Right renal pelvis (tissue), 4 donors: ENCODE measurements at places on chromosomes 12 and 14.

- DNase-seq = no peak
Measured at GRCh38 chr14:47541662-47542061, 133.7 kb downstream of the MDGA2 start.

GRCh38 chr12:91628656-91629055 is 446.0 kb upstream of the DCN start:
- no peak for DNase-seq

- no peak for DNase-seq
Measured at GRCh38 chr12:122875590-122876220, 20.2 kb downstream of the VPS37B start.

DNA sequence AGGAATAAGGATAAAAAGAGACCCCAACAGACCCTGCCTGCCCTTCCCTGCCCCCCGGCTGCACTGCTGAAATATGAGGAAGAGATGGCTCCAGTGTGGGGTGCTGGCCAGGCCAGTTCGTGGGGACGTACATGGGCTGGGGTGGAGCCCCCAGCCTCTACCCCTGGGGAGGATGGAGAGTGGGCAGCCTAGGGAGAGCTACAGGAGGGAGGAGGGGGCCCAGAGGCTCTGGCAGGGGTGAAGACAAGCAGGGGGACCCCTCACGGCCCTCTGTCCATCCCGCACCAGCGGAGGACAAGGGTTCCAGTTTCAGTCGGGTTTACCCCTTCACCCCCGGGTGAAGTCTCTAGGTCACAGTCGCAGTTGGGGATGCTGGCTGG is 11.0 kb upstream of the RPLP0 start:
- DNase-seq = no peak

- no peak for DNase-seq
Measured at GRCh38 chr12:40313928-40314327, 89.1 kb downstream of the LRRK2 start.
